Sciatic nerve (tissue), 2 donors: ENCODE measurements at places on chromosomes 12 and 14. TPM values are rescaled to one million over a fixed set of nuclear protein-coding genes. Genes with fewer than 3 reads are reported as not detected.

RITA1 gene
- total RNA-seq = 7.8 TPM

IL22 gene
- total RNA-seq = not detected

TROAP gene
- total RNA-seq = 0.58 TPM

GNB3 gene
- 7.1 TPM for total RNA-seq

ZDHHC17 gene
- total RNA-seq = 67.3 TPM

NINJ2 gene
- total RNA-seq = 6.2 TPM

NAB2 gene
- total RNA-seq = 52.7 TPM

TPH2 gene
- total RNA-seq = not detected

ERP27 gene
- total RNA-seq = 1.0 TPM

LTA4H gene
- total RNA-seq = 56.5 TPM

IQSEC3 gene
- total RNA-seq = 6.8 TPM

EXOC3L4 gene
- total RNA-seq = 3.3 TPM

KIF5A gene
- total RNA-seq = 5.6 TPM

PPFIA2 gene
- 29.5 TPM for total RNA-seq

TAS2R8 gene
- 0.27 TPM for total RNA-seq

HOXC12 gene
- total RNA-seq = 0.22 TPM

RNASE3 gene
- total RNA-seq = 0.71 TPM

ADAM21 gene
- total RNA-seq = not detected

ENDOU gene
- 0.40 TPM for total RNA-seq

ETFBKMT gene
- total RNA-seq = 5.8 TPM

PIANP gene
- 2.5 TPM for total RNA-seq

PWP1 gene
- 26.5 TPM for total RNA-seq

SIX6 gene
- not detected for total RNA-seq

KRT71 gene
- total RNA-seq = not detected

TMEM132C gene
- 13.5 TPM for total RNA-seq

SMIM41 gene
- total RNA-seq = 12.4 TPM

KLHDC1 gene
- 20.7 TPM for total RNA-seq

TAS2R20 gene
- 4.6 TPM for total RNA-seq

OR10G3 gene
- not detected for total RNA-seq

C12orf50 gene
- 0.27 TPM for total RNA-seq

P2RX7 gene
- 24.5 TPM for total RNA-seq

PELI2 gene
- total RNA-seq = 44.0 TPM

IAPP gene
- not detected for total RNA-seq

ZBTB39 gene
- 6.2 TPM for total RNA-seq

PTCSC3 gene
- not detected for total RNA-seq

MUCL1 gene
- not detected for total RNA-seq

SERPINA10 gene
- total RNA-seq = not detected

WNT1 gene
- not detected for total RNA-seq

ADAMTS20 gene
- total RNA-seq = not detected

SUDS3 gene
- 38.2 TPM for total RNA-seq

PTPRO gene
- total RNA-seq = 3.7 TPM

NTF3 gene
- total RNA-seq = 5.9 TPM

PMCH gene
- not detected for total RNA-seq

SDS gene
- total RNA-seq = 0.31 TPM

TEX52 gene
- not detected for total RNA-seq
